ENCODE measurements at places on chromosomes 2 and 18. TPM values are rescaled to one million over a fixed set of nuclear protein-coding genes. Genes with fewer than 3 reads are reported as not detected.

The SF3B1 gene
- 146 TPM for polyA plus RNA-seq

DNA sequence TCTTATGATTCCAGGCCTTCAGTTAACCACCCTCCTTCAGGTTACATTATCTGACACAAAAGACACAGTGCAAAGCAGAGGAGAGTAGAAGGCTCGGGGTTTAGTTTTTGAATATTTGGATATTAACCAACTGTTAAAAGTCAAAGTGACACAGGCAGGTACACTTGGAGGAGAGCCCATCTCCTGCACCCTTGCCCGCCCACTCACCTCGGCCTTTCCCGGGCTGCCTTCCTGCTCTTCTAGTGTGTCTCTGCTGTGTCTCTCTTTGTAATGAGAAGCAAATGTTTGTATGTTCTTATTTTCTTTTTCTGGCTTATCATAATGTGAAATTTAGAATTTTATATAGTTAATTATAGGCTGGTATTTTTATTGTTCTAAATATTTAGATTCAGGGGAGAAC lies 35.1 kb downstream of the ZNF236 start:
- no peak for DNase-seq

The CHRND gene
- polyA plus RNA-seq = not detected

GRCh38 chr2:68936889-68937288 lies 15.8 kb downstream of the GKN2 start:
- DNase-seq = peak; percentile 18

The FSHR gene
- polyA plus RNA-seq = not detected

DNA sequence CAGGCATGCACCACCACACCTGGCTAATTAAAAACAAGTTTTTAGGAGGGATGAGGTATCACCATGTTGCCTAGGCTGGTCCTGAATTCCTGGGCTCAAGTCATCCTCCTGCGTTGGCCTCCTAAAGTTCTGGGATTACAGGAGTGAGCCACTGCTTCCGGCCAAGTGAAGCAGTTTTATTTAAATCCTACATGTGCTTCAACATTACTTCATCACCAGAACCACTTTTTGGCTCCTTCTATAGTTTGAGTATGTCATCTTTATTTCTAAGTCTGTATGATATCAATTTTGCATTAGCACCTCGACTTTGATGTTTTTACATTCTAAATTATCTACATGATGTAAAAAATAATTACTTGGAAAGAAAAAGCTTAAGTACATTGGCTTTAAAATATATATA lies 144.3 kb downstream of the FMNL2 start:
- no peak for DNase-seq

- peak; percentile 64 for DNase-seq
These were observed 127.6 kb upstream of the SPOPL start for GRCh38 chr2:138373993-138374408.

- no peak for DNase-seq
These were observed 76.9 kb downstream of the MBP start for GRCh38 chr18:77055429-77056300.

DNA sequence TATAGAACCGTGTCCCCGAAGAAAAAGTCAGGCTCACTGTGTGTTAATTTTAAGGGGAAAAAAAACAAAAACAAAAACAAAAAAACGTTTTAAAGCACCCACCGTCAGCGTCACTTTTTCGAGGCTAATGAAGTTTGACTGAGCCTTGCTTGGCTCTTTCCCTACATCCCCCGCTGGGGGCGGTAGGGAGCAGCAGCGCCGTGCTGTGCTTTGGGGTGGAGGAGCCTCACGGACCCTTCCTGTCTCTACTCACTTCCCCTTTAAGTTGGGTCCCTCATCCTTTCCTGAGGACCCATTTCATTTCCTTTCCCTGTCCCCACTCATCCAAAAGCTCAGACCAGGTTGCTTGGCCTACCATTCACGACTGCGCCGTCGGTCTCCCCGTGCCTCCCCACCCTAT lies 82.8 kb upstream of the RPL31 start:
- DNase-seq = no peak

DNA sequence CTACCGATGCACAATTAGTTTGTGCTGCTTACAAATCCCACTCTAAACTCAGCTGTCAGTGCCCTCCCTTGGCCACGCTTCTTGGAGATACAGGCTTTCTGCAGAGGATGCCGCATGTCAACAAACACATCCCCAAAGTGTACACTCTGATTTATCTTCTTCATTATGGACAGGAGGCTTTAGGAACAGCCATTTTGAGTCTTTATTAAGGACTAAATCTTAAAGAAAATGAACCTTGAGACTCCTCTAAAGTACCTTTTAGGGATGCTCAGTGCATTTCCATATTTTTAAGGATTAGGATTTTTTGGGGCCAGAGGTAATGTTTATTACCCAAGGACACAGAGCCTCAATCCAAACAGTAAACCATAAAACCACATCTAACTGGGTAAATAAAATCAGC lies 6.0 kb downstream of the EDAR start:
- no peak for DNase-seq

The TUBA3E gene
- not detected for polyA plus RNA-seq

The REG1B gene
- not detected for polyA plus RNA-seq

DNA sequence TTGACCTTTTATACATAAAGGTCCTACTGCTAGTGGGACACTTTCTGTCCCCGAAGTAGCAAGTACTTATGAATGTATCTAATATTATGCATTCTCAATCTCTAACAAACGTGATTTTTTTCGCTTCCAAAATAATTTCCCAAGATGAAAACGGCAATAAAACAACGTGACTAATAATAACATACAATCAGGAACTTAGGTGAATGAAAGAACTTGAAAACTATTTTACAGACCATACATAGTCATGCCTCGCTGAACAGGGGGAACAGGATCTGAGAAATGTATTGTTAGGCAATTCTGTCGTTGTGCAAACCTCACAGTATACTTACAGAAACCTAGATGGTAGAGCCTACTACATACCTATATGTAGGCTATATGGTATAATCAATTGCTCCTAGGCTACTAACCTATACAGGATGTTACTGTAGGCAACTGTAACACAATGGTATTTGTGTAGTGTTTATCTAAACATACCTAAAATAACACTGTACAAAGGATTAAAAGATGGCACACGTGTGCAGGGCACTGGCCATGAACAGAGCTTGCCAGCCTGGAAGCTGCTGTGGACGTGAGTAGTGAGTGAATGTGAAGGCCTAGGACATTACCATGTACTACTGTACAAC lies 2.5 kb downstream of the RTN4 start:
- peak; percentile 73 for DNase-seq

The ACVR1C gene
- not detected for polyA plus RNA-seq

The ZNF385B gene
- polyA plus RNA-seq = 0.30 TPM

- no peak for DNase-seq
These were observed 275.6 kb downstream of the PIK3C3 start for GRCh38 chr18:42230636-42231035.

- peak; percentile 93 for DNase-seq
These were observed 48.0 kb downstream of the BCL2L11 start for GRCh38 chr2:111168528-111169239.

DNA sequence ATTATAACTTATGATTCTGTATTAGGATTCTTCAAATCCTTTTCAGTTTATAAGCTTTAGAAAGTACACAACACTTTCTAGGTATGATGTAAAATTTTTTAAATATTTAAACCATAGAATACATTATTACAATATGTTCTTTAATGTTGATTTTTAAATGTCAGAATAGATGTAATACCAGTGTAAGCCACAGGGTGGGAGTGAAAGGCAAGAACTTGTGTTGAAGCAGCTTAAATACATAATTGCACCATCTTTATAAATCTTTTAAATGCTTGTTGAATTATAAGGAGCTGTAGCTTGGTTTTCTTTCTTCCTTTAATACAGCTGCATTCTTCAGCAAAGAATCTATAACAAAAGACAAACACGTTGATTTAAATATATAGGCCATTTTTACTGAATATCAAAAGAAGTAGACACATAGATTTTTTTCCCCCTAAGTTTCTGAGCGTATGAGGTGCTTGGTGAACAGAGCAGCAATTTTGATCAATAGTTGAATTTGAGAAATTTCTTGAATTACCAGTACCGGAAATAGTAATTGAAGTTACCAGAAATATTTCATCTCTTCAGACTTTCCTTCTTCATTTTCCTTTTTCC lies 63.0 kb downstream of the TANK start:
- DNase-seq = peak; percentile 64

The PLGLB2 gene
- 0.51 TPM for polyA plus RNA-seq

GRCh38 chr2:68050353-68050752 lies 12.5 kb downstream of the C1D start:
- no peak for DNase-seq

DNA sequence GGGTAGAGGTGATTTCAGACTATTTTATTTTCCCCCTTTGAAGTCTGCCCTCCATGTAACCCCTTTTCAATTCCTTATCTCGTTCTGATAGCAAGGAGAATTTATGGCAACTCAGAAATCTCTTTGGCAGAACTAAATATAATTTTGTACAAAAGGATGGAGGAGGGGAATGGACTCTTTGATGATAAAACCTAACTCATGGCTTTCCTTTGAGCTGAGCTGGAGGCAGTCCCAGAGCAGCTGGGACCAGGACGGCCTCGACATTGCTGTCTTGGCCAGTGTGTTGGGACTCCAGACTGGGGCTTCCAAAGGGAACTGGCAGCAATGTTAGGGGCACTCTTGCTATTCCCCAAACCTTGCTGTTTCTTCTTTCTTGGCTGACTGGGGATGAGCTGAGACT lies 47.7 kb downstream of the PAX8 start:
- no peak for DNase-seq

The DOK6 gene
- 1.1 TPM for polyA plus RNA-seq

The C2orf74 gene
- polyA plus RNA-seq = 17.9 TPM

GRCh38 chr2:12929758-12930157 lies 213.0 kb downstream of the TRIB2 start:
- no peak for DNase-seq

Data from GM23248 (cell line).